Tongue (tissue), 3 donors: ENCODE measurements at places on chromosomes 16 and 17. TPM values are rescaled to one million over a fixed set of nuclear protein-coding genes. Genes with fewer than 3 reads are reported as not detected.

The SLC12A3 gene
- not detected for total RNA-seq

The CD300LG gene
- total RNA-seq: 2.5 TPM

The ITGB4 gene
- total RNA-seq: 48.2 TPM

The RAB37 gene
- 1.9 TPM for total RNA-seq

The LUC7L gene
- 60.5 TPM for total RNA-seq

The TEX19 gene
- not detected for total RNA-seq

The KRTAP9-4 gene
- not detected for total RNA-seq
